NCI-H1105 (cell line): ENCODE measurements at places on chromosomes 12 and 14.

- no peak for DNase-seq
Observed at GRCh38 chr12:54935235-54935951, 49.2 kb downstream of the TESPA1 start.

DNA sequence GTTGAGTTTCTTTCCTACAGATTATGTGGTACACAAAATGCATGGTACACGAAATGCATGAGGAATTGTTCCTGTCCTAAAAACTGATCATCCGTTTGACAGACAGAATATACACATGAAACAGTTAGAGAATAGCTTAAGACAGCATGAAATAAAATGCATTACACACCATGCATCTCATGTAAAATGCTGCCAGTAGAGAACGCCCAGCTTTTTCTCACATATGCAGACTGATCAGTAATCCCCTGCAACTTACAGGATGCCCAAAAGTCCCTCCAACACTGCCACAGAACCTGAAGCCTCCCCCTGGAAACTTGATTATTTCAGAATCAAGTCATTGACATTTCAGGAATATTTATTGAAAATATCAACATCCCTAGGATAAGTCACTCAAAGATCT lies 24.0 kb downstream of the IFNG start:
- DNase-seq = no peak

GRCh38 chr12:11685716-11686115 lies 36.2 kb downstream of the ETV6 start:
- no peak for DNase-seq

DNA sequence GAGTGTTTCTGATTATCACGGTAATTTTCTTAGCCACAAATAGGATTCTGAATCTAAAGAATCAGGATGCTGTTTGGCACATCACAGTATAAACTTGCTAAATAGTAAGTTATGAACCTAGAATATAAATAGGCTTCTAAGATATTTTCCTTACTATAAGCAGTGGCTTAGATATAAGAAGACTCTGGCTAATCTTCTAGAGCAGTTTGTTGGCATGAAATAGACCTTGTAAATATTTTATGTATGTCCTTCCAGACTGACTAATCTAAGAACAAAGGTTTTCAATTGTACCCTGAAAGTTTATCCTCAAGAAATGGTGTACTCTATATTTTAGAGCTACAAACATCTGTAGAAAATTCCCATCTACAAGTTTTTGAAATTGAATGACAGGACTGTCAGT lies 48.3 kb downstream of the LMNTD1 start:
- DNase-seq = no peak

DNA sequence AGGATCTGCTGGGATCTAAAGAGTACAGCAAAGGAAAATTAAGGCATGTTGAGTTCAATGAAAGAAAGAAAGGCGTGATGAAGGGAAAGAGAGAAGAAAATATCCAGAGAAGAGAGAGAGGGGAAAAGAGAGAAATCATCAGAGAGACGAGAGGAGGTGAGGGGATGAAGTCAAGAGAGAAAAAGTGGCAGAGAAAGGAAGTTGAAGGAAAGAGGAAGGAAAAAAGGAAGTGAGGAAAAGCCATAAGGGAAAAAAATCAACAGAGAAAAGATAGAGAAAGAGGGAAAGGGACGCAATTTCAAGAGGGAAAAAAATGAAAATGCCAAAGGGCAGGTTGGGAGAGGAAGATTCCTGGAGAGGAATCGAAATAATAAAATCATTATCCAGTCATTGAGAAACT lies 40.4 kb downstream of the LLPH start:
- DNase-seq = no peak

DNA sequence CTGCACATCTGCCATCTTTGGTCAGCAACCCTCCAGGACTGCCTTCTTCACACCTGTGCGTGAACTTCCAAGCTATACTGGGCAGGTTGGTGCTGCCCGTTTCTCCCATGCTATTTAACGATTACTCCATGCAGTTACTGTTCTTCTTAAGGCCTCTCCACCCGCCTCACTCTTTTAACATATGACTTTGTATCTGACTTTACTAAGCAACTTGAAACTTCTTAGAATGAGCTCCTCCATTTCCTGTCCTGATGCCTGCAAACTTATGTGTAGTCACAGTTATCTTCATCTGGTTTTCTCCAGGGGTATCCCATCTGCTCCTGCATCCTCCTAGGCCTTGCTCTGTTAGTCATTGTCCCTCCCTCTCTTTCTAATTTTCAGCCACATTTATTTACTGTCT lies 35.7 kb downstream of the PRKCH start:
- no peak for DNase-seq

DNA sequence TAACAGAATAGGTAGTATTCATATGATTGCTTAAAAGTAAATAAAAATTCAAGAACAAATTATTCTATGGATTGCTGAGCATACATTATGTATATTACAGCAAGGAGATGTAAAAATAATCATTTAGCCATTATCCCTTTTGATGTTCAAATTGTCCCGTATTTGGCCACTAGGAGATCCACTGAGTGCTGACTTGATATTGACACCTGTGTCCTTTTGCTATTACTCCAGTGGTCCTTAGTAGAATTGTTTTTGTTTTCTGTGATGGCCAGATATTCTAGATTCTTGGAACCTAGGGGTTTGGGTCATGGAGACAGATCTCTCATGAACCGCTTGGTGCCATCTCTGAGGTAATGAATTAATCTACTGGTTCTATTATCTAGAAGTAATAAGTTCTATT lies 16.8 kb downstream of the ERO1A start:
- no peak for DNase-seq

DNA sequence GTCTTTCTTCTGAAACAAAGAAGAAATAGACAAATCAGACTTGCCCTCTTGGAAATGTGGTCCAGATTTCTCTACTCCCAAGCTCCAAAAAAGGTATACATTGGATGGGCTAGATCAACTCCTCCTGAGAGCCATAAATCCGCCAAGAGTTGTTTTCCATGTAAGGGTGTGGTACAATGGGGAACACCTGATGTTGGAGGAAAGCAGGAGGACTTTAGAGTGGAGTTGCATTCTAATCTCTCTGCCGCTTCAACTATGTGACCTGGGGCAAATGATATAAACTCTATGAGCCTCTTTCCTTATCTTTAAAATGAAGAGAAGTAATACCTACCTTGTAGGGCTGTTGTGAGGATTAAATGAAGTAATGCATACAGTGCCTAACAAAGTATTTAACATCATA lies 101.6 kb downstream of the RMST start:
- DNase-seq = no peak

GRCh38 chr12:11693067-11693466 lies 43.6 kb downstream of the ETV6 start:
- no peak for DNase-seq

GRCh38 chr12:119179335-119180021 lies 747 bp downstream of the HSPB8 start:
- DNase-seq = no peak
